CD4-positive, alpha-beta T cell treated with Interleukin-15 for 4 hours (primary cell): ENCODE measurements at places on chromosomes 7 and 10.

DNA sequence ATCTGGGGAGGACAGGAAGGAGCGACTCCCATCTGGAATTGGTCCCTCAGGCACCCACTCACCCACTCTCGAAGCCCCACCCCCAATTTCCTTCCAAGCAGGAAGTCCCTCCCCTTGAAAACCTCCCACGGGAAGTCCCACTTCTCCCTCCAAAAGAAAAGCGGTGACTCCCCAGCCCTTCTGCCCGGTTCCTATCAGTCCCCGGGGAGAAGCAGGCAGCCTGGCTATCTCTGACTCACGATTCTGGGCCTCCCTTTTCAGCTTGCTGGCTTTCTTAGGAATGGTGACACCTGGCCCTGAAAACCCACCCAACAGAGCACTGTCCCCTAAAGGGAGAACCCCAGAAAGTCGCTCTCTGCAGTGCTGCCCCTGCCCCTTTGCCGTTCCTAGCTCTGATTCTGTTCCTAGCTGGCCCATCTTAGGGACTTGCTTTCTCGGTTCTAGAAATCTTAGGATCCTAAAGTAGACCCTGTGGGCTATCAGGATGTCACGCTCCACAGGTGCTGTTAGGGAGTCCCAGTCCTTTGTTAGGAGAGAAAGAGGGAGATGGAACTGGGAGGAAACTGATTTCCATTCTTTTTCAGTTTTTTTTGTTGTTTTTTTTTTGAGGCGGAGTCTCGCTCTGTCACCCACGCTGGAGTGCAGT is 6.0 kb downstream of the TSC22D4 start:
- no peak for DNase-seq

GRCh38 chr10:78377356-78377755 is 343.7 kb downstream of the RPS24 start:
- DNase-seq = no peak

DNA sequence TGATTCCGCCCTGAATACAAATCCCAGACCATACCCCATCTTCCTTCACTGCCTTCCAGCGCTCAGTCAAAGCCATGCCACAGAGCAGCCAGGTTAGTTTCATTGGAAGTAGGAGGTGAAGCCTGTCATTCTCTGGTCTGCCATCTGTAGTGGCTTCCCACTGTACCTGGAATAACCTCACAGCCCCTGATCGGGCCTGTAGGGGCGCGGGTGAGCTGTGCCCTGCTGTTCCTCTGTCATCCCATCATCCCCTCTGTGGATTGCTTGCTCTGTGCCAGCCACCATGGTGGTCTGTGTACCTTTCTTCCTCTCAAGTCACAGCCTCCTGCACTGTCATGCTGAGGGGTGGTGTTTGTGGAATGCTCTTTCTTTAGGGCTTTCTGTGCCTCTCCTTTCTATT is 155.1 kb downstream of the ZNF22 start:
- no peak for DNase-seq

DNA sequence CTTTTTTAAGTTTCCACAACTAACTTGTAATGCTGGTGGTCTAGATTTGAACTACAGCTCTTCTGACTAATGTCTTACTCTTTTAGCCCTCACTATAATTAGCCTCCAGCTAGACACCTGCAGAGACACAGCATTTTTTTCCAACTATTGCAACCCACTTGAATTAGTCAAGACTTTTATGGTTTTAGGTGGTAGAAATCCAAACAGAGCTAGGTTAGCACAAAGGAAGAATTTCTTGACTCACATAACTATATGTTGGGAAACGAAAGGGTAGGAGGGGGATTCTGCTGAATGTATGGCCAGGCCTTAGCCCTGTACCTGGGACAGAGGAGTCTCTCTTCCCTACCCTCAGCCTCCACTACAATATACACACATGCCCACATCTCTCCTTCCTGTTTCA is 586.1 kb downstream of the INHBA start:
- no peak for DNase-seq

DNA sequence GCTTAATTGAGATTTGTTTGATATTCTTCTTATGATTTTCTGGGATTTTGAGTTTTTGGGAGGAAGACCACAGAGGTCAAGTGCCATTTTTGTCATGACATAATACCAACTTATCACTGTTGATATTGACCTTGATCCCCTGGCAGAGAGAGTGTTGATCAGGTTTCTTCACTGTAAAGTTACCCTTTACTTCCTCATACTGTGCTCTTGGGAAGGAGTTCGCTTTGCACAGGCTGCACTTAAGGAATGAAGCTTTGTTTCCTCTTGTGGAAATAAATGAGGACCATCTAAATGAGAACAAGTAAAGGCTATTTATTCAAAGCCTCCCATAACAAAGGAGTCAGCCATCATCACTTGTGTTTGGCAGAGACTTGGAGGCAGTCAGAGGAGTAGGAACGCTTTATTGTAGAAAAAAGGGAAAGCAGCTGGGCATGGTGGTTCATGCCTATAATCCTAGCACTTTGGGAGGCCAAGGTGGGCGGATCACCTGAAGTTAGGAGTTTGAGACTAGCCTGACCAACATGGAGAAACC is 16.1 kb downstream of the ST7 start:
- no peak for DNase-seq

DNA sequence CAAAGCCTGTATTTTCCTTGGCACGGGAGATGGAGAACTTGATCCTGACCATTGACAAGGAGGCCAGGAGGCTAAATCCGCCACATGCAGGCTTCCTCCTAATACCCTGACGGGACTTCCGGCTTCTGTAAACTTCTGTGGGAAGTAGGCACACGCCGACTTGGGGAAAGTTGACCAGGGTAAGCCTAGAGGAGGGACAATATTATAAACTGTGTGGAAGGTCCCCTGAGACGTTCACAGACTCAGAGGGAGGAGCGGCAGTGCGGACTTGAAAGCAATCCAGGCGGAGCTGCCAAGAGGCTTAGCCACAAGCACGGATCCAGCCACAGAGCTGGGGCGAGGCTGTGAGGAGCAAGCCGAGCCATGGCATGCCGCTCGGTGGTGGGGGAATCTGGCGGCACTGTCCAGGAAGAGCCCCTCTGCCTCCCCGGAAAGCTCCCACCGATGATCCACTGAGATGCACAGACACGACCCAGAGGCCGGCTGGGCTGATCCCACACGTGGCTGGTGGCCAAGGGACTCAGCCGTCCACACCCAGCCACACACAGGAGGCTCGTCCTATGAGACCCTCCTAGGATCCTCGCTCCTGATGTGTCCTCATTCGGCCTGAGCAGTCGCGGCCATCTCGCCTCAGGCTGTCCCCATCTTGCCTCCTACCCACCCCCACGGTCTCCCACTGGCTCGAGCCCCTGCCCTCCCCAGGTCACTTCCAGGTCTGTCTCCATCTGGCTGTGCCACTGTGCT is 40.0 kb upstream of the INSIG1 start:
- DNase-seq = no peak

GRCh38 chr7:28126410-28127041 is 54.1 kb downstream of the JAZF1 start:
- DNase-seq = no peak

DNA sequence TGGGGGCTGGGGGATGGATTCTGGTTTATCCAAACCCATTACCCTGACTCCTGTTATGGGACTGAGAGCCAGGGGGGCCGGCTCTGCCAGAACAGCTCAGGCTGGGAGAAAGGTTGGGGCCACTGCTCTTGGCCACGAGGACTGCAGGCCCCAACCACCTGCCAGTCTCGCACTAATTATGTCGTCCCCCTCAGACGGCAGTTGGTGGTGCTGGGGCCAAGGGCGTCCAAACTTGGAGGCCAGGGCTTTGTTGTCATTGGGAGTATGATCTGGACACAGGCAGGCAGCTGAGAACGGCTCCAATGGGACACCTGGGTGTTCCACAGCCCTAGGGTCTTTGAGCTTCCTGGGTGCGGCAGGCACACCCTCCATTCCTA is 34.7 kb downstream of the DRGX start:
- DNase-seq = no peak

DNA sequence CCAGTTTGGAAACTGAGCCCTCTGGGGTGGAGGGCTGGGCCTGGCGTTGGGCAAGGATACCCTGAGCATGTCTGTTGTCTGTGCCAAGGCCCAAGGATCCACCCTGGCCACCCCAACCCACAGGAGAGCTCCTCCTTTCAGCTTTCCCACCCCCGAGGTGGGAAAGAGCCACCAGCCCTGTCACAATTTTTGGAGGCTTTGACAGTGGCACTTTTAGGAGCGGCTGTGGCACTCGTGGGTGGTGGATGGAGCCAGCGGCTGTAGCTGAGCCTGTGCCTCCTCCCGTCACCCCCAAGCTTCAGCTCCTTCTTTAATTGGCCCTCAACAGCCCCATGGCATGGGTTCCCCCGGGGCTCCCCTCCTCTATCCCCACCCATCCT is 18.2 kb upstream of the ZNF862 start:
- DNase-seq = no peak

DNA sequence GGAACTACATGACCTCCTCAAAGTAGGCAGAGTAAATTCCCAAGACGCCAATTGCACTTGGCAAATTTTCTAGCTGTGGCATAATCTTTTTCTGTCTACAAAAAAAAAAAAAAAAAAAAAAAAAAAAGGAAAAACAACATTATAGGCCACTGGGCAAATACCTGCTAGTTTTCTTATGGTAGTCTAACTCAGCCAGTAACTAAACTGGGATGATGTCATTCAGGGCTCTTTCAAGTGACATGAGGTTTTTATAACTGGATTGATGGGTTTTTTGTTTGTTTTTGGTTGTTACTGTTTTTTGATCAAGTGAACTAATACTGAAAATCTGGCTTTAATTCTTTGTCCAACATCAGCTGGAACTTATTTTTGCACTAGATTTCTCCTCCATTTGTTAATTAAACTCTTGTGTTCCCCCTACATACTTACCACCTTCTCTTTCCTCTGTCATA is 7.4 kb upstream of the VIM start:
- no peak for DNase-seq

- DNase-seq = no peak
Observed at GRCh38 chr7:150976529-150977381, 1.4 kb downstream of the KCNH2 start.

DNA sequence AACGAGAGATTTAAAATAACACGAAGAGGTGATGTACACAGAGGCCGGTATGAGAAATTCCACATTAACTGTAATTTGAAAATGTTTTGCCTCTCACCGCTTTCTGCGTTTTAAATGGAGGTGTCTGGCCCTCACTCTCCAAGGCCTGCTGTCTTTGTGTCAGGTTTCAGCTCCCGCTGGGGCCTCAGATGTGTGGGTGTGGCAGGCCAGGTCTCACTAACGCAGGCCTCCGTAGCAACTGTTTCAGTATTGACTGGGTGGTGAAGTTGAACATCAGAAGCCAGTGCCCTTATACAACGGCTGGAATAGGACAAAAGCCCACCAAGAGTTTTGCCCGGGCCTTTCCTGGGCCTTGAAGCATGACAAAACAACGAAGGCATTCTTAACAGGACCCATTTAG is 303.1 kb downstream of the ADARB2 start:
- no peak for DNase-seq

GRCh38 chr7:130939321-130940095 is 205.5 kb upstream of the KLF14 start:
- DNase-seq = no peak

DNA sequence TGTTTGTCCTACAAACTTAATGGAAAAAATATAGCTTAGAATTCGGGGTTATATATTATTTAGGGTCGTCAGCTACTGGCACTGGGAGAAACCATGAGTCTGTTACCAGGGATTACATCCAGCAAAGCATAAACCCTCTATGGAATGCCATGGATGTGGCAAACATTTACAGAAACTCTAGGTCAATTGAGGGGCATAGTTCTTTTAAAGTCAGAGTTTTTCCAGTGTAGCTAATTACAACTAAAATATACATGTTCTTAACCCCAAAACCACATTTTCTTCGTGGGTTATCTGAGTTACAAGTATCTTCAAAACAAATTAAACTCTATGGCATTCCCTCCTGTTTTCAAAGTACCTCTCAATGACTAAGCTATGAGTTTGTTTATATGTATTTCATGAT is 99.3 kb upstream of the THSD7A start:
- DNase-seq = no peak
